ENCODE measurements at places on chromosomes 11 and 22. TPM values are rescaled to one million over a fixed set of nuclear protein-coding genes. Genes with fewer than 3 reads are reported as not detected.

GRCh38 chr11:12480401-12480800, 103.0 kb downstream of the PARVA start:
- DNase-seq = no peak

- no peak for DNase-seq
Observed at GRCh38 chr11:117005758-117006157, 92.5 kb downstream of the SIK3 start.

- DNase-seq = no peak
Observed at GRCh38 chr22:31723723-31724122, 26.2 kb downstream of the PRR14L start.

The IFITM10 gene
- total RNA-seq = 1.9 TPM

- DNase-seq = no peak
Observed at GRCh38 chr22:49142891-49143290, 684.8 kb downstream of the BRD1 start.

GRCh38 chr22:23392420-23393121, 187.5 kb downstream of the IGLL1 start:
- DNase-seq = no peak

DNA sequence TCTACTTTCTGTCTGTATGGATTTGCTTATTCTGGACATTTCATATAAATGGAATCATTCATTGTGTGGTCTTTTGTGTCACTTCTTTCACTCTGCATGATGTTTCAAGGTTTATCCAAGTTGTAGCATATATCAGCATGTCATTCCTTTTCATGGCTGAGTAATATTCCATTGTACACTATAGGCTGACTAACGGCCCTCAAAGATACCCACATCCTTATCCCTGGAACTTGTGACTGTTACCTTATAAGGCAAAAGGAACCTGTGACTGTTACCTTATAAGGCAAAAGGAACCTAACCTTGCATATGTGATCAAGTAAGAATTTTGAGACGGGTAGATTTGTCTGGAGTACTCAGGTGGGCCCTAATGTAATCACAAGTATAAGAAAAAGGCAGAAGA, 111.8 kb downstream of the CSNK2A3 start:
- no peak for DNase-seq

- DNase-seq = peak; percentile 55
Observed at GRCh38 chr22:17785185-17786184, 11.2 kb upstream of the BID start.

GRCh38 chr11:34492806-34493414, 20.7 kb downstream of the ELF5 start:
- peak; percentile 76 for DNase-seq

The ACO2 gene
- total RNA-seq = 109 TPM

- no peak for DNase-seq
Observed at GRCh38 chr11:69372589-69373250, 78.8 kb downstream of the MYEOV start.

DNA sequence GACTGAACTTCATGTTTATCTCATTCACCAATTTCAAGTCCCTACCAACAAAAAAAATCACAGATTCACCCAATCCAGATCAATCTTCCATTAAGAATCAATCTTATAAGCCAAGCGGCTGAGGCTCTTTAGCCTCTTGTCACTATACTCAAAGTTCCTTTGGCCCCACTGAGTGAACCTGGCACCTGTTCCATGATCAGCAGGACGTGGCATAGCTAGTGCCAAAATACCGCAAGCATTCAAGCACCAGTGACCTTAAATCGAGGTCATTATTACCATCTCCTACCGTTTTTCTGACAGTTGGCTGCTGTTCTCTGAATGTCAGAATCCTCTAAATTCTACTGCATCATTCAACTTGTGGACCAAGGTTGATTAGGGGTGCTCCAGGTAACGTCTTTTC, 141.2 kb downstream of the CADM1 start:
- DNase-seq = no peak

DNA sequence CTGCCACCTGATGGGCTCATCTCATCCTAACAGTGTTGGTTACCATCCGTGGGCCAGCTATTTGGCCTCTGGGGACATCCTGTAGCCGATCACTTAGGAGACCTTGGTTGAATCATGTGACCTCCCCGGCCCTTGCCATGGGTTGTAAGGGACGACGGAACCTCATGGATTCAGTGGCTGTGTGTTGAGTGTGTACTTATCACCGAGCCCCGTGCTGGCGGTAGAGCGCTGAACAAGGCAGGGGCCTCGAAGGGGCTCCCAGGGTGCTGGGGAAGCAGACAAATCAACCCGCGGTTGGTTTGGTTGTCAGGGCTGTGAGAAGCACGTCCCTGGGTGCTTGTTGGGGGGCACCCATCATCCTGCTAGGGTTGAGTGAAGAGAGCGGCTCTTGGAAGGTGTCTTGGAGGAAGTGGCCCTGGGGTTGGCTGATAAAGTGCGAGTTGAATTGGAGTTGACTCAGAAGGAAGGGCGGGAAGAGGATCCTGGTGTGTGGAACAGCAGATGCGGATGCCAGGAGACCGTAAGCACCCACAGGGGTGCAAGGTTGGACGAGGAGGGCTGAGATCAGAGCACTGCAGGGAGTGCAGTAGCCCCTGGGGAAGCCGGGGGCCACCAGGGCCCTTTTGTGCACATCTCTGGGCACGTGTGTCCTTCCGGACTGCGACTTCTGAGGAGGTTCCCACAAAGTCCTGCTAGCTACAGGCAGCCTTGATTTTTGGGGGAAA, 53.6 kb downstream of the MPPED1 start:
- no peak for DNase-seq

DNA sequence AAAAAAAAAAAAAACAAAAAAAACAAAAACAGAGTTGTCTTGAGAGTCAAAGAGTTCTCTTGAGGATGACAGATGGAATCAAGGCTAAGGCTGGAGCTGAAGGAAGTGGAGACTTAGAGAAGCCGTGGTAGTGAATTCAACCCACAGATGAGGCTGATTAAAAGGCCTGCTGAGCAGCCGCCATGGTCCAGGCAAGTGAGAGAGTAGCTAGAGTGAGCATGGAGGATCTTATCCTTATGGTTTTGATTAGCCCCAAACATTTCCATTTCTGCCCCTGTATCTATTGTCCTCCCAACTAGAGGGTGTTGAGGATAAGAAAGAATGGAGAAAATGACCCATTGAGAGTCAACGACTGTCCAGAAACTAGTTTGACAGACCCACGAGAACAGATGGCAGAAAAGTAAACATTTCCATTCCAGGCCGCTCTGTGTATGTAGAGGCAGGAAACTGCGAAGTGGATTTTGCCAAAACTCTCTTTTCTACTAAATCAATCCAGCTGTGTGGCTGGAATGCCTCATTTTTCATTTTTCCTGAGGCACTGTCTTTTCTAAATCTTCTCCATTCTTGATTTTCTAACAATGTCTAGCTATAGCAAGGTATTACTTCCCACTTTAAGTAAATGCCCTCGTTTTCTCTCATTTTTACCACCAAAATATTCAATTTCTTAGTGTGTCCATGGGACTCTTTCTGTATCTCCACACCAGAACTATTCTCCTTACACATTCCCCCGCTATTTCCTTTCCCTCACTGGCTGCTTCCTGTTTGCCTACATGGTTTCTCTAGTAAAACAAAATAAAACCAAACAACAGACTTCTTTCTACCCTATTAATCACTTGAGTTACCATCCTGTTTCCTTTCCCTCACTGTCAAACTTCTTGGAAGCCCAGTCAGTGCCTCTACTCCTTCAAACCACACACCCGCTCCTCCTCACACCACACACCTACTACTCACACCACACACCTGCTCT, 5.4 kb upstream of the MMP8 start:
- DNase-seq = no peak

DNA sequence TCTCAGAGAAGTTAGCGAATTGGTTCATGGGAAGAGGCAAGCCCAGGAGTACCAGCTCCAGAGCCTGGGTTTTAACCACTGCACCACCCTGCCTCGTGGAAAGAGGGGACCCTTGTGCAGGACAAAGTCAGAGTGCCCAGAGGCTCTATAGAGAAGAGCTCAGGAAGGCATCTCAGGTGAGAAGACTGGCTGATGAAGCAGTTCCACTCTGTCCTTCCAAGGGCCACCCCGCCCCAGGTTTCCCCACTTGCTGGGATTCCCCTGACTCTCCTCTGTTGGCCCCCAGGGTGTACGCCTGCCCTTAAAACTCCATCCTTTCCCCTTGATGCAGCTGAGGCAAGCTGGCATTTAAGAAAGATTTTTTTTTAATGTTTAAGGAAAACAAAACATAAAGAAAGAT, 265.8 kb downstream of the BUD13 start:
- DNase-seq = no peak

The TEX54 gene
- not detected for total RNA-seq

- DNase-seq = no peak
Observed at GRCh38 chr11:10941414-10941813, 83.6 kb upstream of the ZBED5 start.

The C22orf31 gene
- not detected for total RNA-seq

- DNase-seq = no peak
Observed at GRCh38 chr11:118099838-118100556, 13.2 kb upstream of the SMIM35 start.

GRCh38 chr11:118524757-118525470, 2.4 kb upstream of the TTC36 start:
- DNase-seq = no peak

DNA sequence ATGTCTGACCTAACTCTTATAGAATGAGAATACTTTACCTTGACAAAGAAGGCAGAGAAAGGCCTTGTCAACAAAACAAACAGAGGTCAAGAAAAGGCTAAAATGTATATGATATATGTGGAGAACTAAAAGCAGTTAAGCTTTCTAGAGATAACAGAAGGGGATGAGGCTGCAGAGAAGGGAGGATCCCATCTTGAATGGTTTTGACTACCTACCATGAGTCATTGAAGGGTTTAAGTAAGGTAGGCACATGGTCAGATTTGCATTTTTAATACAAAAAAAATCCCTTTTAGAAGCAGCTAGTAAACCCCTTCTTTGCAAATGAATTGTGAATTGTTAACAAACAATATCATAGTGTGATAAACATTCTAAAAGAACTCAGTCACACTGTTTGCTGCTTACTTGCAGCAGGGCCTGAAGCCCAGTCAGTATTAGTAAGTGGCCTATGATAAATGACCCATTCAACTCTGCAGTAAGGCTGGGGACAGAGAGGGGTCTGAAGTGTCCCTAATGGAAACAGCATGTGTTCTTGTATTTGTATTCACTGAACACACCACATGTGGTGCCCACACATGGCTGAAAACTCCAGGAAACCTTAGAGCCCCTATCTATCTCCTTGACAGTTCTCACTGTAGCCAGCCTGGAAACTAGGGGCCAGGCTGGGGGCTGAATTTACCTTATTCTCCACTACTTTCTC, 328.8 kb upstream of the PITPNB start:
- DNase-seq = no peak

The MEI1 gene
- not detected for total RNA-seq

DNA sequence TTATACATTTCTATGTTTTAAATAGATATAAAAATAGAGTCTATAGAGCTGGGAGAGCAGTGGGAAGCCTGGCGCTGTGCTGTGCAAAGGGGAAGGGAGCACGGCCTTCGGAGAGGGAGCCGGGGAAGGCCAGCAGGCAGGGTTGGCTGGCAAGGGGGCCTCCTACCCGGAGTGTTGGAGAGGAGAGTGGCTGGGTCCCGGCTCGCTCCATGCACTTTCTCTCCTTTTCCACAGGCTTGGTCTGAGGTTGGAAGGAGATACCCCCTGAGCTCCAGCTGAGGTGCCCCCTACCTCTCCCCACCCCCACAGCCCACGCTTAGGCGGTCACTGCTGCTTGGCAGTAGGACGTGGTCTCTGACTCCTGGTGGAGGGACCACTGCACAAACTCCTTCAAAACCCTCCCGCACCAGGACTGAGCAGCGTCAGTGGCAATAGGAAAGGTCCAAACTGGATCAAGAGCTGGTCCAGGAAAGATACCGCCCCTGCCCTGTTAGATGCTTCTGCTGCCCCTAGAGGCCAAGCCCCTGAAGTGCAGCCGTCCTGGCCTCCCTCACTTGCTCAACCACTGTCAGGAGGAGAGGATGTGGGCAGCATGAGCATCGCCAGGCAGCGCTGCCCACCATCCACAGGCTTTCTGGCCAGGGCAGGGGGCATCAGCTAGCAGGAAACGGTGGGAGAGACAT, 52.9 kb downstream of the SYT13 start:
- peak; percentile 70 for DNase-seq

The RTCB gene
- total RNA-seq = 109 TPM

DNA sequence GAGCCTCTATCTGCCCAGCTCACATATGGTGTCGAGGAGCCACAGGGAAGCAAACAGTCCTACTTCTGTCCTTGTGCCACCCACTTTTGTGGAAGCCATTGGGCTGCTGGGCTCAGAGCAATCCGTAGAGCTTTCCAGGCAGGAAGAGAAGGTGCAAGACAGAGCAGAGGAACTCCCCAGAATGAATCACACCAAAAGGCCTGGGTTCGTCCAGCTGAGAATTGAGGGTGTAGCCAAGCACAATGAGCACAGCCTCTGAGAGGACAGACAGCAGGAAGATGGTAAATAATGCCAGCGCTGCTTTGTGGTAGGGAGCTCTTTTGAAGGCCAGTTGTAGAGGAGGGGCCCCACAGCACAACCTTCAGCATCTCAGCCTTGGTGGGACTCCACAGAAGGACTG, 237.8 kb downstream of the GRIK4 start:
- DNase-seq = peak; percentile 44

GRCh38 chr11:267491-267994, 10.7 kb upstream of the NLRP6 start:
- peak; percentile 60 for DNase-seq

The PKDREJ gene
- not detected for total RNA-seq

- peak; percentile 21 for DNase-seq
Observed at GRCh38 chr22:27627444-27627833, 174.1 kb downstream of the MN1 start.

- DNase-seq = no peak
Observed at GRCh38 chr11:36403661-36404060, 106.4 kb downstream of the TRAF6 start.

DNA sequence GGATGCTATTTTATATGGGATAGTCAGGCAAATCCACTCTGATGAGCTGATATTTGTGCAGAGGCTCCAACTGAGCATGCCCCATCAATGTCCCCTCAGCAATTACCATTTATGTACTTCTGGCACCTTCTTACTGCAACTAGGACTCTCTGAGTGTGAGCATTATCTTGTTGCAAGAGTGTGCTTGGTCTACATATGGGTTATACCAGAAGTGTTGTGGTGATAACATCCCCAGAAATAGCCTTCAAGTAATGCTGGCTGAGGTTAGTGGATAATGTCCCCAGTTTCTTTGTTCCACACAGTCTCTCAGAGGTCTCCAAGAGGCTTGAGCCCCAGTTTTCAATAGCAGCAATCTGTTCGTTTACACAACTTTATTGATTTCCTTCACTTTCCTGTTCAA, 408.6 kb downstream of the JRKL start:
- no peak for DNase-seq

DNA sequence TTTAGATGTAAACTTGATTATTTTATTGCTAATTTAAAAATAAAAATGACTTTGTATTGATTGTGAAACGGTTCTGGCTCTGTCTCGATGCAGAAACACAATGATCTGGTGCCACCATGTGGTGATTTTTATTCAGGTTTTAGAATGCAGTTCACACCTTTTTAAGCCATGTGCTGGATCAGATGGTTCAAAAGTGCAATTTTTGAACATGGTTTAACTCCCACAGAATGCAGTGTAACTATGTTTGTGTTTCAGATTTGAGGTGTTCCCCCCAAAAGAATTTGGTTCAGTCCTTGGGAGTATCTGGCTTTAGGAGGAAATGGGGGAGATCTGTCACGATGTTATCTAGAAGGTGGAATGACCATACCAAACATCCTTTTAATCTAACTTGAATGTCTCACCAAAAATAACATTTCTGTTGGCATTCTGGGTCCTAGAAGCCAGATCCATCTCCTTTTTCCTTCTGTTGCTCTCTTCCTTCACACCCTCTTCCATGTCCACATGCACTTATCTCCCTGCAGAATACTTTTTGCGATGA, 7.9 kb downstream of the MRPL16 start:
- peak; percentile 73 for DNase-seq
